ENCODE measurements at places on chromosomes 11 and 22. TPM values are rescaled to one million over a fixed set of nuclear protein-coding genes. Genes with fewer than 3 reads are reported as not detected.

DNA sequence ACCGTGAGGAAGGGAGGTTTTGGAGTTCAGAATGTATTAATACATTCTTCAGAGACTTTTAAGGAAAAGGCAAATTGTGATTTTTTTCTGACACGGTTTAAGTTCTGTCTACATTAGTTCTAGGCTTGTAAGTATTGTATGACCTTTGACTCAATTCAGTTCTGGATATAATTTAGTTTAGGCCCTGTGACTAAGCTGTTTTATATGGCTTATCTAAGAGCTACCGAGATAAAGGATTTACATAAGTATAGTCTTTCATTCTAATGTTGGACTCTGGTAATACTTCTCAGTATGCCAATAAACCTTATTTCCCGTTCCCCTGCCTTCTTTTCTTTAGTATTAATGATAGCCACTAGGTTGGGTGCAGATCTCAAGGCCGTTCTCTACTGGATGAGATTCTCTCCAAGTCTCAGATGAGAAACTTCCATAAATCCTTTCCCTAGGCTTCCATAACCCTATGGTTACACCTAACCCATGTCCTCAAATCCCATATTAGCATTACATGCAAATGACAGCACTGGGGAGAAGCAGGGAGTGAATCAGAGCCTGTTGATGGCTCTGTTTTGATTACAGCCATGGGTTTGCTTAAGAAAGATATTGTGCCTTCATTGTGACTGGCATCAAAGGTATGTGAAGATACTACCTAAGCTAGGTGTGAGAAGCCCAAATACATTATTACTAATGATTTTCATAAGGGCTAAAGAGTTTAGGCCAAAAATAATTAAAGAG, 38.7 kb downstream of the BARX2 start:
- no peaks in the 10 kb centered on the region for H3K4me1 ChIP-seq
- H3K27me3 ChIP-seq = peaks cover 17% of the 10 kb centered on the region
- H3K36me3 ChIP-seq = no peaks in the 10 kb centered on the region
- no peak overlapping the region for H3K4me3 ChIP-seq
- no peak for DNase-seq
- no peak overlapping the region for H3K27ac ChIP-seq

- H3K27ac ChIP-seq = no peak overlapping the region
- H3K27me3 ChIP-seq = peaks cover 2% of the 10 kb centered on the region
- H3K36me3 ChIP-seq = no peaks in the 10 kb centered on the region
- DNase-seq = no peak
Observed at GRCh38 chr22:19732403-19733113, 9.2 kb downstream of the GP1BB start.

DNA sequence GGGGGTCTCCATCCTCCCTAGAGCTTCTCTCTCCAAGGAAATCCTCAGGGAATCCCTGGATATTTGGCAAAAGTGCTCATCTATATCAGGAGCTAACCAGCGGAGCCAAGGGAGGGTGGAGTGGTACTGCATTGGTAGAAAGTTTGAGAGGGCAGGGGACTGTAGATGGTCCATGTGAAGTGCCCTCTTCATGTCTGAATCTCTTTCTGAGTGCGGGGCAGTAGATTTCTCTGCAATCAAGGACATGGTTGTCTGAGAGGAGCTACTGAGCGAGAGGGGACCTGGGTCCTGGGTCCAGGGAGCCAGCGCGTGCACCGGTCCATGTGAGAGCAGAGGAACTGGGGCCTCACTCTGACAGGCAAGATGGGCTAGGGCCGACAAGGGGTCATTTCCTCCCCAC, 701 bp downstream of the DIXDC1 start:
- no peaks in the 10 kb centered on the region for H3K36me3 ChIP-seq
- H3K27ac ChIP-seq = peak overlapping the region; percentile 84
- no peaks in the 10 kb centered on the region for H3K27me3 ChIP-seq
- H3K4me1 ChIP-seq = peaks cover 72% of the 10 kb centered on the region
- peak overlapping the region; percentile 91 for H3K4me3 ChIP-seq

DNA sequence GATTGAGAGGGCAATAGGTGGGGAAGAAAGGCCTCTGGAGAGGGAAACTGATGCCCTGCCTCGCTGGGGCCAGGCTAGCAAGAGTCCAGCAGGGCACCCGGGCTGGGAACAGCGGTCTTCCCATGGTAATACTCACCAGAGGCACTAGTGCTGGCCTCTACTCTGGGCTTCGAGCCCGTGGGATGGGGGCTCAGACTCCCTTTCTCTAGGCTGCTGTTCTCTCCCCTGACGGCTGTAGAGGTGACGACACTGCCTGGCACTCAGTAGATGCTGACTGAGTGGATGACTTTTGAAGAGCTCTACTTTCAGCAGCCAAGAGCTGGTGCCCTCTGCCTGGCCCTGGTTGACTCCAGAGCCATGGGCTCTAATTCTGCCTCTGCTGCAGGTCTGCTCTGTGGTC, 818 bp upstream of the C1QTNF4 start:
- H3K27me3 ChIP-seq = peaks cover 34% of the 10 kb centered on the region
- H3K4me1 ChIP-seq = 0 out of 2 replicates have a peak, but pooled peaks cover 5% of the 10 kb centered on the region
- no peak overlapping the region for H3K27ac ChIP-seq
- H3K4me3 ChIP-seq = no peak overlapping the region
- DNase-seq = no peak
- H3K36me3 ChIP-seq = no peaks in the 10 kb centered on the region

Gene TREH
- 0.09 TPM for total RNA-seq

Measured in HFFc6 (cell line).